ENCODE measurements at places on chromosomes 1 and 21. TPM values are rescaled to one million over a fixed set of nuclear protein-coding genes. Genes with fewer than 3 reads are reported as not detected.

Gene MCOLN2
- total RNA-seq, result 0.25 TPM

Gene GRIK1
- total RNA-seq, result 0.05 TPM

DNA sequence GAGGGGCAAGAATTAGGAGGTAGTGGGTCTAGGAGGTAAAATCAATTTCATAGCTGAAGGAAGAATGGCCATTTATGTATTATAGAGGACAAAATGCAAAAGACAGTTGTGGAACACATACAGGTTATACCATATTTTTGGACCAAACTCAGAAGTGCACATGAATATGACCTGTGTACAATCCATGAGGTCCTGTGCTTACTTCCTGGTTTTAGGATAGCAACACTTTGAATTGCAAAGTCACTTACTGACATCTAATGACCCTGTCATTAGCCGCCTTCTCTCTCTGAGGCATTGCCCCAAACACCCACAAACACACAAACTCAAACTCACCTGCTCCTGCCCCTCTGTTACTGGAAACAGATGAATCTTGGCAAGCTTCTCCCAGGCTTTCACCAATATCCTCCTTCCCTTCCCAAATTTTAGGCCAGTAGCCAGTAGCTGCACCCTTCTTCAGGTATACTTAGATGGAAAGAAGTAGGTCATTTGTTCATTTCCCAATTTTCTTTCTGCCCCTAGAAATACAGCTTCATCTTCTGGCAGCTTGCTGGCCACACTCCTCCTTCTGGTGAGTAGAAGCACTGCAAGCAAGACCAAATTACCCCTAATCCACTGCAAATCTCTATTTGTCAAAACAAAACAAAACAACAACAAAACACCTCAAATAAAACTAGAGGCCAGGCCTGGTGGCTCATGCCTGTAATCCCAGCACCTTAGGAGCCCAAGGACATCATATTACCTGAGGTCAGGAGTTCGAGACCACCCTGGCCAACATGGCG lies 13.7 kb upstream of the RPL5 start:
- DNase-seq, result no peak

DNA sequence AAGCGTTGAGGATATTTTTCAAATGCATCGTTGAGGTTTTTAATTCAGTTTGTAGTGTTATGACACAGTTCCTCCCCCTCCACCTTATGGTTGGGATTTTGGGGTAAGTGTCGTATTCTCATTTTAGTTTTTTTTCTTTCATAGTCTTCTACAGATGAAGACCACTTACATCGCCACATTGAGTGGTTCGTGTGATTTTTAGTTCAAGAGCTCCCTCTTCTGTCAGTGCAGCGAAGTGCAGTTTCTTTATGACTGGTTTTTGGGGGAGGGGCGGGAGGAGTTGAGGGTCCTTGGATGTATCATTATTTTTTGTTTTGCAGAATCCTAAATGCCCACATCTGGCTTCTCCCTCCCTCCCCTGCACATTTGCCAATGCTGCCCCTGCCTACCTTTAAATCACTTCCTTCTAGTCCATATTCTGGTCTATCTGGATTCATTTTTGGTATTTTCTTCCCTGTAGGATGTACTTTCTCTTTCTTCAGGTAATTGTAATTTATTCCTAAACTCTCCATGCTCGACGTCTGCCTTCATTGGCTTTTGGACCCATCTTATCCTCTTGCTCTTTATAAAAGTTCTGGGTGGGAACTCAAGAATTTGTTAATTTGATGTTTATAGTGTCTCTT lies 433.1 kb downstream of the CAMTA1 start:
- peak; percentile 56 for DNase-seq

Gene CYP4Z1
- 0.09 TPM for total RNA-seq

Gene CYB561D1
- total RNA-seq, result 2.8 TPM

Gene TMIGD3
- total RNA-seq, result 2.6 TPM

Gene PAQR6
- total RNA-seq, result 0.75 TPM

Gene BRDT
- not detected for total RNA-seq

DNA sequence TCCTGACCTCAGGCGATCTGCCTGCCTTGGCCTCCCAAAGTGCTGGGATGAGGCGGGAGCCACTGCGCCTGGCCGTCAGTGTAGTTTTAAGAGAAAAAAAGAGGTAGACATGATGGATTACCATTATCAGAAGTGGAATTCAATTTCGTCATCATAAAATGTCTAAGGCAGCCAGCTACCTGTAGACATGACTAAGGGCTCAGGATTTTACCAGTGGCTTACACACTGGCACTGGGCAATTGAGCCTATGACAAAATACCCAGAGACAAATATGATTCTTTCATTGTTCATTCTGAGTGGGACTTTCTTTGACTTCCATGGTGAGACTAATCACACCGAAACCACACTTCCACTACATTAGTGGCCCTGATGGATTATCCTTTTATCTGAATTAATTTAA lies 181.5 kb downstream of the GABPA start:
- no peak for DNase-seq

- no peak for DNase-seq
Observed at GRCh38 chr1:243315893-243316292, 60.1 kb downstream of the SDCCAG8 start.

- DNase-seq, result no peak
Observed at GRCh38 chr1:7680955-7681268, 90.2 kb upstream of the VAMP3 start.

GRCh38 chr1:115829947-115830346 lies 11.0 kb downstream of the NHLH2 start:
- DNase-seq, result no peak

Gene ACTRT2
- not detected for total RNA-seq

Gene OR2AJ1
- not detected for total RNA-seq

Gene SYNJ1
- total RNA-seq, result 7.2 TPM

DNA sequence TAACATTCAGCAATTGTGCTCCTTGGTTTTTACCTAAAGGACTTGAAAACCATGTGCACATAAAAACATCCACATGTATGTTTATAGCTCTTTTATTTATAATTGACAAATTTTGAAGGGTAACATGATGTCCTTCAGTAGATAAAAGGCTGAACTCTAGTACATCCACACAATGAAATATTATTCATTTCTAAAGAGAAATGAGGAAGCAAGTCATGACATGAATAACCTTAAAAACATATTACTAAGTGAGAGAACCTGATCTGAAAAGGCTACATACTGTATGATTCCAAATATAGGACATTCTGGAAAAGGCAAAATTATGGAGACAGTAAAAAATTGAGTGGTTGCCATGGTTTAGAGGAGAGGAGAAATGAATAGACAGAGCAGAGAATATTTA lies 50.3 kb downstream of the DRAM2 start:
- no peak for DNase-seq

DNA sequence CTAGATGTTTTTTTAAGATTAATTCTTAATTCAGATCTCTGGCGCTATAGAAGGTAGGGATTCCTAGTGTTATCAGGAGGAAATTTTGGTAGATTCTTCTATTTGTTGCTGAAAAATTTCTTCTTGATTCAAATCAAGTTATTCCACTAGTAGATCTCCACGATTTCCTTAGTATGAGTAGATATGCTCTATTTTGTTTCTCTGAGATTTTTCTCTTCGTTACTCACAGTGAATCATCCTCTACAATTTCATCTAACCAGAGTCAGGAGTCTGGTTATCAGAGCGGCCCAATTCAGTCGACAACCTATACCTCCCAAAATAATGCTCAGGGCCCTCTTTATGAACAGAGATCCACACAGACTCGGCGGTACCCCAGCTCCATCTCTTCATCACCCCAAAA lies 18.8 kb upstream of the HAX1 start:
- no peak for DNase-seq

- DNase-seq, result no peak
Observed at GRCh38 chr21:16773206-16773605, 739.6 kb upstream of the CXADR start.

Gene PSMB2
- total RNA-seq, result 19.1 TPM

Gene AMIGO1
- total RNA-seq, result 0.75 TPM

DNA sequence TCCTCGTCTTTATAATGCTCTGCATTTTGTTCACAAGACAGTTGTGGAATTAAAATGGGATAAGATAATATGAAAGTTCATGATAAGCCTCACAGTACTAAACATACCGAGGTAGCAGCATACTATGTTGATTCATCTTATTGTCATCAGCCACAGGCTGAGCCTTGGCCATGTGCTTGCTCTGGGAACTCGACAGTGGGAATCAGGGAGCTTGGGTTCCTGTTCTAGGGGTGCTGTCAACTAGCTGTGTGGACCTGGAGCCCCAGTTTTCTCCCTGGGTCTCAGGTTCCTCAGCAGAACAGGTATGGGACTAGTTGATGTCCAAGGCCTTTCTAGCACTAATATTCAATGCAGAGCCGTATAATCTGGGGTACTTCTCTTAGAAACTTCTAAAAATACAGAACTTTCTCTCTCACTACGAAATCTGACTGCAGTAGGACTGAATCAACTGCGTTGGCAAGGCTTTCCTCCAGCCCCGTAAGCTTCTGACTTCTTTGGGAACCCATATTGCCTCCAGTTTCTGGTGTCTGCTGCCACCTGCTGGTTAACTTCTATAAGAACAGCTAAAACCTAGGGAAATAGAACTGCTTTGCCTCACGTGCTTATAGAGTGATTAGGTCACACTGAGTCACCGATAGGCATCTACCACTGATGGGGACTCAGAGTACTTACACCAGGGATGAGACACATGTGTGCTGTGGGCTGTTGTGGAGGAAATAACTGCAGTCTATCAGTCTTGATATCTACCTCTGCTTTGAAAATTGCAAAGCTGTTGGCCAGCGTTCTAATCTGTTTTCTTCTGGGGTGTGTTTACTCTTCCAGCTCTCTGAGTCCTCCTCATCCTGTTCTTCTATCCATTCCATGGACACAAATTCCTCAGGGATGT lies 110.9 kb downstream of the RGL1 start:
- DNase-seq, result peak; percentile 54

DNA sequence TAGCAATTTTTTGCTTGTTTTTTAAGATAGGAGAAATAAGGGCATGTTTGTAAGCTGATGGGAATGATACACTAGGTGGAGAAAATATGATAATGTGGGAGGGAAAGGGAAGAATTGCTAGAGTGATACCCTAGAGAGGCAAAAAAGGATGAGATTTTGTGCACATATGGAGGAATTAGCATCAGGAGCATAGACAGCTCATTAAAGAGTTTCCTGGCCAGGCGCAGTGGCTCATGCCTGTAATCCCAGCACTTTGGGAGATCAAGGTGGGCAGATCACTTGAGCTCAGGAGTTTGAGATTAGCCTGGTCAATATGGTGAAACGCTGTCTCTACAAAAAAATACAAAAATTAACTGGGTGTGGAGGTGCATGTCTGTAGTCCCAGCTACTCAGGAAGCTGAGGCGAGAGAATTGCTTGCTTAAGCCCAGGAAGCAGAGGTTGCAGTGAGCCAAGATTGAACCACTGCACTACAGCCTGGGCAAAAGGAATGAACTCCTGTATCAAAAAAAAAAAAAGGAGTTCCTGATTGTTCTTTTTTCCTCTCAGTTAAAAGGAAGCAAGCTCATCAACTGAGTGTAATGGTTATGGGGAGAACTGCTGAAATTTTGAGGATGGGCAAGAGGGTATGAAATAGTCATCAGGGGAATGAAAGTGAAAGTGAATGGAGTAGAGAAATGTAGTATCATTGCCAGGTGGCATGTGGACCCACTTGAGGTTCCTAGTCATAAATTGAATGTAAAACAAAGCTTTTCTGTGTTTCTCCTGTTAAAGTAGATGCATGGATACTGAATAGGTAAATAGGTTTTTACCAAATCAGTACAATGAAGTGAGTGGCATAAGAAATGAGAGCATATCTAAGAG lies 35.5 kb downstream of the SH3GLB1 start:
- no peak for DNase-seq

GRCh38 chr1:15022048-15022447 lies 131.5 kb upstream of the TMEM51 start:
- DNase-seq, result no peak

Gene OPRD1
- total RNA-seq, result not detected

Gene ZMYND12
- total RNA-seq, result 2.1 TPM

Gene RHBDL2
- 0.17 TPM for total RNA-seq

DNA sequence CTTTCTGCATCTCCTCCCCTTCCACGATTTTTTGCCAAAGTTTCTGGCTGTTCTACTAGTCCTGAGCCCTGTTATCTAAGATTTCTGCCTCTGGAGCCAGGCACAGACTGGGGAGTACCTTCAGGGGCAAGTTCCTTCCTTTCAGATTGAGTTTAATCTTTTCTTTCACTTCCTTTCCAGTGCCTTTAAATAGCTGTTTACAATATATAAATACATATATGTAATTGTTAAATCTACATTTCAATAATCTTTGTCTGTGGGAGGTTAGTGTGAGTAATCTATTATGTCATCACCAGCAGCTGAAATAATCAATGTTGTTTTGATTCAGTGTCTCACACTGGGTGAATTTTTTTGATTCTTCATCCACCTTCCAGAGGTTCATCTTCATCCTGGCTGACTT lies 31.8 kb downstream of the DIPK1A start:
- DNase-seq, result no peak

- no peak for DNase-seq
Observed at GRCh38 chr1:92326681-92327080, 27.8 kb downstream of the RPAP2 start.

Measured in liver (tissue), 10 donors.